ENCODE measurements at places on chromosomes 4 and X.

GRCh38 chr4:147518846-147519767 lies 38.2 kb downstream of the EDNRA start:
- ATAC-seq = peak; percentile 58
- H3K27ac ChIP-seq = no peak overlapping the region
- no peak overlapping the region for H3K4me3 ChIP-seq

DNA sequence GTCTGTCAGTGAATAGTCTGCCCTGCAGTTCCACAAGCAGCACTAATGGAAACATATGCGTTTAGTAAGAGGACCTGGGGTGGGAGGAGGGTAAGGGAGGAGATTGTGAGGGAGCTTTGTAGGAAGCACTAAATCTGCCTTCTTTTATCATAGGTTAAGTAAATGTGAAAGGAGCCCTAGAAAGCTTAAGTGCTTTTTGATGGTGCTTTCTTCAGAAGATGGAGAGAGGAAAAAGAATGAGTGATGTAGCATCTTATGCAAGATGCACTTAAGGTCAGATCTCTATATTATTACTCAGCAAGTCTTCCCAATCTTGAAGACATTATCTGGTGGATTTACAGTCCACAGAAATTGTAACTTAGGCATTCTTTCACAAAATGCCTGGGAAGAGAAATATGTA lies 322.7 kb downstream of the PDHA2 start:
- H3K4me3 ChIP-seq = no peak overlapping the region
- no peaks in the 10 kb centered on the region for H3K27me3 ChIP-seq
- ATAC-seq = no peak
- H3K4me1 ChIP-seq = no peaks in the 10 kb centered on the region
- no peaks in the 10 kb centered on the region for H3K36me3 ChIP-seq

- no peak for ATAC-seq
- no peak overlapping the region for H3K27ac ChIP-seq
- no peaks in the 10 kb centered on the region for H3K4me1 ChIP-seq
- no peaks in the 10 kb centered on the region for H3K27me3 ChIP-seq
- H3K4me3 ChIP-seq = no peak overlapping the region
- no peaks in the 10 kb centered on the region for H3K36me3 ChIP-seq
Measured at GRCh38 chr4:60683357-60683756, 516.8 kb upstream of the ADGRL3 start.

DNA sequence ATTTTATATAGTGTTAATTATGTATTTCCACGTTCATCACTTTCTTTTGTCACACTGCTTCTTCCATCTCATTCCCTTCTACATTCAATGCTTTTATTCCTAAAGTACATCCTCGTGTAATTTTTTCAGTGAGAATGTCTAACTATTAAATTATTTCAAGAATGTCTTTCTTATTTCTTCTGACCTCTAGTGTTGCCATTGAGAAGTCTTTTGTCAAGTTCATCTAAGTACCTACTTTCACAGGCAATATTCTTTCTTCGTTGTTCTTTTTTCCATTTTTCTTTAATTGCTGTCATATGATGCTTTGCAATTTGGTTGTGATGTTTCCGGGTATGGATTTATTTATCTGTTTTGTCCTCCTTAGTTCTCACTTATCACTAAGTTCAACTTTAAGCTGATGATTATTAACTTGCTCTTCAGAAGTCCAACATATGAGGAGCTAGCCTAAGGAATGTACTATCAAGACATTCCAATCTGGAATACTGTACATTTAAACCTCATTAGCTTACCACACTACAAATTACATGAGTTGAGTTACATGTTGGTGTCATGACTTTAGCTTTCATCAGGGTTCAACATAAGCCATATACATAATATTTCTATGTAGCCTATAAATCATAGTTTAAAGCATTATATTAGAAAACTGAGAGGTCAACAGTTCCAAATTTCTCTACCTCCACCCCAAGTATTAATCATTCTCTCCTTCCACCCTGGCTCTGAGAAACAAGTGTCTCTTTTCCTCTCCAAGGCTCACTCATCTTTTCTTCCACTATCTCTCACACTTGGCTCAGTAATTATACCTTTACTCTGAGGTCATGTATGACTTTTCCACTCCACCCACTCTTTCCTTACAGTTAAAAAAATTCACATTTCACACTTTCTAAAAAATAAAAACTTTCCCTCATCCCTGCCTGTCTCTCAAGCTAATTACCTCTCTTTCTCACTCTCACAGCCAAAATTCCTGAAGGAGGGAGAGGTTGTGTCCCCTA lies 81.5 kb downstream of the COX18 start:
- no peaks in the 10 kb centered on the region for H3K27me3 ChIP-seq
- no peaks in the 10 kb centered on the region for H3K36me3 ChIP-seq
- no peak for ATAC-seq
- H3K4me1 ChIP-seq = no peaks in the 10 kb centered on the region

- no peaks in the 10 kb centered on the region for H3K36me3 ChIP-seq
- peaks cover 6% of the 10 kb centered on the region for H3K4me1 ChIP-seq
- peak overlapping the region; percentile 68 for H3K4me3 ChIP-seq
- peak; percentile 68 for ATAC-seq
- peaks cover 47% of the 10 kb centered on the region for H3K27me3 ChIP-seq
- peak overlapping the region; percentile 30 for H3K27ac ChIP-seq
Measured at GRCh38 chr4:6658597-6659075, 18.2 kb downstream of the MRFAP1 start.

- H3K4me3 ChIP-seq = no peak overlapping the region
- H3K4me1 ChIP-seq = no peaks in the 10 kb centered on the region
- no peak for ATAC-seq
- peaks cover 15% of the 10 kb centered on the region for H3K27me3 ChIP-seq
- H3K36me3 ChIP-seq = no peaks in the 10 kb centered on the region
- H3K27ac ChIP-seq = no peak overlapping the region
Measured at GRCh38 chr4:107519053-107519452, 201.0 kb downstream of the PAPSS1 start.

- no peaks in the 10 kb centered on the region for H3K36me3 ChIP-seq
- no peaks in the 10 kb centered on the region for H3K27me3 ChIP-seq
- no peak overlapping the region for H3K27ac ChIP-seq
- H3K4me3 ChIP-seq = no peak overlapping the region
- no peaks in the 10 kb centered on the region for H3K4me1 ChIP-seq
Measured at GRCh38 chr4:172393220-172393619, 580.0 kb downstream of the GALNTL6 start.

DNA sequence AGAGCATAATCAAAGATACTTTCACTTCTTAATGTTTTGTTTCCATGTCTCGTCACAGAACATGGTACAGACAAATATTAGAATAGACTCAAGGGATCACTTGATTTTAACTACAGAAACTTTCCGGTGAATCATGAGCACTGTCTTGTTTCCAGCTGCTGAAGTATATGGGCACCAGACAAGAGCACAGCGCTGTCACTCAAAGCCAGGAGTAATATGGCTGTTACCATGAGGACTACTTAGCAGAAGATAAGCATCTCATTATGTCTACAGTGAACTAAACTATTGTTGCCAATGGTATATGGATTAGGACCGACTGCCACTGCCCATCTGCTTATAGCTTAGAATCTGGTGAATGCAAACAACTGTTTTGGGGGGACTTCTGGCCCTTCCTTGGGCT lies 34.3 kb downstream of the MECP2 start:
- H3K4me3 ChIP-seq = no peak overlapping the region
- peak; percentile 31 for ATAC-seq
- peaks cover 29% of the 10 kb centered on the region for H3K36me3 ChIP-seq
- H3K27ac ChIP-seq = peak overlapping the region; percentile 80
- H3K4me1 ChIP-seq = peaks cover 60% of the 10 kb centered on the region

GRCh38 chr4:144374065-144374464 lies 233.5 kb upstream of the GYPA start:
- no peak overlapping the region for H3K27ac ChIP-seq
- H3K4me1 ChIP-seq = no peaks in the 10 kb centered on the region
- ATAC-seq = peak; percentile 72
- no peaks in the 10 kb centered on the region for H3K36me3 ChIP-seq

DNA sequence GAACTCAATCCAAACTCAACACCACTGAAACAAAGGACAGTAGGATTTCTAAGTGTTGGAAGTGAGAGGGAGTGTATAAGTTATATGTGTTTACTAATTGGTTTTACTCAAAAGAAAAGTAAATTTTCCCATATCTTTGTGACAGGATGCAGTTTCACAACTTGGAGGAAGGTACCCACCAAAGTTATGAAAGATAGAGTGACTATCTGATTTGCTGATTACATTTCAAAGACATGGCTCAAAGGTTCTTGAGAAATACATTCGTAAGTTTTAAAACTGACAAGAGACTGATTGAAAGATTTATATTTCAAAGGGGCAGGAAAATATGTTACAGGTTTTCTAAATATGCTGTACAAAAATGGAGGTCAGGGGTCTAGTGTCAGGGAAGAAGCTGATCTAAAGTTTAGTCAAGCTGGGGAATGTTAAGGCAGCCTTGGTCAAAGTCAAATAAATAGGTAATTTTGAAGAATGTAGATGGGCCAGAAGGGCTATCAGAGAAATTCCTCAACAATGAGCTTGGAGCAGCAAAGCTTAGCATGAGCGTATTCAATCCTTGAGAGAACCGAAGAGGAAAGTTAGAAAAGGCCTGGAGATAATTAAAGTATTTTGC lies 9.7 kb upstream of the COMMD8 start:
- no peak overlapping the region for H3K27ac ChIP-seq
- no peaks in the 10 kb centered on the region for H3K36me3 ChIP-seq
- no peaks in the 10 kb centered on the region for H3K4me1 ChIP-seq
- ATAC-seq = no peak

DNA sequence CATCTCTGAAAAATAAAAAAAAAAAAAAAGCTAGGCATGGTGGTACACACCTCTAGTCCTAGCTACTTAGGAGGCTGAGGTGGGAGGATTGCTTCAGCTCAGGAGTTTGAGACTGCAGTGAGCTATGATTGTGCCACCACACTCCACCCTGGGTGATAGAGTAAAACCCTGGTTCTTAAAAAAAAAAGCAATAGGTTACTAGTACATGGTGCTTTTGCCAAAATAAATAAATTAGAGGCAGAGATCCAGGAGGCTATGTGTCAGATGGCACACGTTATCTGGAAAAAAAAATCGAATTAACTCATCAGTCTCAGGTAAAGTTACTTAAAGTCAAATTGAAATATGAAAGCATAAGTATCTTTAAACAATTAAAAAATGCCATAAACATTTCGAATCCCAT lies 94.3 kb downstream of the VCX3A start:
- no peaks in the 10 kb centered on the region for H3K27me3 ChIP-seq
- no peak for ATAC-seq
- no peaks in the 10 kb centered on the region for H3K4me1 ChIP-seq
- no peak overlapping the region for H3K27ac ChIP-seq
- no peaks in the 10 kb centered on the region for H3K36me3 ChIP-seq

DNA sequence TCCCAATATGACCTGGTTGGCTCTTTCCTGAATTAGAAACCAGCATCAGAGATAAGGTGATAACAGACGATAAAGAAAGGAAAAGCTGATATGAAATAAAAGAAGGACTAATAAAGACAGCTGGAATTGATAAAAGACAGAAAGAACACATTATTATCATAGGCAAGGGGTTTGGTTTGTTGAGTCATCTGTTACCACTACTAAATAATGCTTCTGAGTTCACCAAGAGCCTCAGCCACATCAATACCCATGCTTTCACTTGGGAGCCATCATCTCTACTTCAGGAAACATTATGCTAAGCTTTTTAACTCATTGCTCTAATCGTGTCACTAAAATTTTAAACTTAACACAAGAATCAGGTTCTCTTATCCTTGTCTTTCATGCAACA lies 27.6 kb downstream of the ANXA5 start:
- H3K4me1 ChIP-seq = no peaks in the 10 kb centered on the region
- no peak overlapping the region for H3K4me3 ChIP-seq
- peaks cover 71% of the 10 kb centered on the region for H3K36me3 ChIP-seq
- H3K27me3 ChIP-seq = no peaks in the 10 kb centered on the region
- ATAC-seq = no peak
- H3K27ac ChIP-seq = no peak overlapping the region

GRCh38 chr4:152659806-152660205 lies 20.0 kb downstream of the TMEM154 start:
- H3K27me3 ChIP-seq = no peaks in the 10 kb centered on the region
- H3K27ac ChIP-seq = peak overlapping the region; percentile 81
- H3K36me3 ChIP-seq = peaks cover 37% of the 10 kb centered on the region
- peaks cover 76% of the 10 kb centered on the region for H3K4me1 ChIP-seq

GRCh38 chrX:37921758-37922157 lies 74.4 kb upstream of the DYNLT3 start:
- H3K4me1 ChIP-seq = peaks cover 4% of the 10 kb centered on the region
- no peaks in the 10 kb centered on the region for H3K36me3 ChIP-seq
- no peak for ATAC-seq
- no peak overlapping the region for H3K27ac ChIP-seq
- H3K4me3 ChIP-seq = no peak overlapping the region

DNA sequence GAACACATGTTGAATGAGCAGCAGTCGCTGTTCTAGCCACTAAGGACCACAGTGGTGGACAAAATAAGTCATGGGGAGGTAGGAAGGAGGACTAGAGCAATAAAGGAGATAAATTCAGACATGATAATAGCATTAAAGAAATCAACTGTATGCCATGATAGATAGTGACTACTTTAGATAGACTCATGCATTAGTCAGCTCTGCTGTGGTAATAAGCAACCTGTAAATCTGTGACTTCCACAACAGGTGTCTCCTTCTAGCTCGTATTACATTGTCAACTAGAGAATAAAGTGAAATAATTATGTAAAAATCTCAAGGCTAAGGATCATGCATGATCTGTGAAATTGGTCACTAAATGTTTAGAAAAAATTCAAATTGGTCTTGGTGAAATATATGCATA lies 77.9 kb downstream of the WWC2 start:
- no peak overlapping the region for H3K4me3 ChIP-seq
- ATAC-seq = no peak
- no peaks in the 10 kb centered on the region for H3K4me1 ChIP-seq
- no peaks in the 10 kb centered on the region for H3K36me3 ChIP-seq
- H3K27me3 ChIP-seq = peaks cover 18% of the 10 kb centered on the region

DNA sequence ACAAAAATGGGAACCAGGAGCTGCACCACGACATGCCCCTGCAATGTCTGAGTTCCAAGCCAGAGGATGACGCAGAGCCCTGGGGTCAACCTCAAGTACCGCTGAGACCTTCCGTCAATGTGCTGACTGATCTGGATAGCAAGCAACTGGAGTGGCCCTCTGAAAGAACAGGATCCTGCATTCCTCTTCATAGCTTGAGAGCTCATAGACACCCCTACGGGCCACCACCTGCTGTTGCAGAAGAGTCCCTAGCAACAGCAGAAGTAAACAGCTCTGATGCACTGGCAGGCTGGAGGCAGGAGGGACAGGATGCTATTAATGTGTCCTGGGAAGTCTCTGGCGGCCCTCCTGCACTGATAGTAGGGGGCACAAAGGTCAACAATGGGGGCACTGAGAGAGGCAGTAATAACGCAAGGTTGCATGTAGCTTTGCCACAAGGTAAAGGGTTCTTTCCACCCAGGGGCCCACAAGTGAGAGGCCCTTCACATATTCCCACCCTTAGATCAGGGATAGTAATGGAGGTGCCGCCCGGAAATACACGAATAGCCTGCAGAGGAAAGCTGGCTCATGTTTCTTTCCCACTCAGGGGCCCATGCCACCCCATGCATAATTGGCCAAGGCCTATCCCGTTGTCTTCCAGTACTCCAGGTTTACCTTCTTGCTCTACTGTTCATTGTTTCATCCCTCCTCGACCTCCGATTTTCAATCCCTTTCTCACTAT lies 1.3 kb downstream of the PRR32 start:
- H3K27ac ChIP-seq = no peak overlapping the region
- no peak for ATAC-seq
- no peaks in the 10 kb centered on the region for H3K4me1 ChIP-seq
- no peaks in the 10 kb centered on the region for H3K27me3 ChIP-seq
- no peaks in the 10 kb centered on the region for H3K36me3 ChIP-seq
